ENCODE measurements at places on chromosomes 2 and 18.

- DNase-seq, result no peak
These were observed 130.6 kb upstream of the SKOR2 start for GRCh38 chr18:47381975-47382570.

- no peak for DNase-seq
These were observed 63.6 kb downstream of the SPOPL start for GRCh38 chr2:138565230-138565598.

- DNase-seq, result no peak
These were observed 256.0 kb upstream of the POU3F3 start for GRCh38 chr2:104597942-104598341.

- DNase-seq, result no peak
These were observed 131.6 kb upstream of the DNAJC10 start for GRCh38 chr2:182584462-182584861.

GRCh38 chr2:63589148-63589958 lies 590 bp downstream of the MDH1 start:
- DNase-seq, result no peak

- no peak for DNase-seq
These were observed 408.8 kb downstream of the HRH4 start for GRCh38 chr18:24869285-24869684.

DNA sequence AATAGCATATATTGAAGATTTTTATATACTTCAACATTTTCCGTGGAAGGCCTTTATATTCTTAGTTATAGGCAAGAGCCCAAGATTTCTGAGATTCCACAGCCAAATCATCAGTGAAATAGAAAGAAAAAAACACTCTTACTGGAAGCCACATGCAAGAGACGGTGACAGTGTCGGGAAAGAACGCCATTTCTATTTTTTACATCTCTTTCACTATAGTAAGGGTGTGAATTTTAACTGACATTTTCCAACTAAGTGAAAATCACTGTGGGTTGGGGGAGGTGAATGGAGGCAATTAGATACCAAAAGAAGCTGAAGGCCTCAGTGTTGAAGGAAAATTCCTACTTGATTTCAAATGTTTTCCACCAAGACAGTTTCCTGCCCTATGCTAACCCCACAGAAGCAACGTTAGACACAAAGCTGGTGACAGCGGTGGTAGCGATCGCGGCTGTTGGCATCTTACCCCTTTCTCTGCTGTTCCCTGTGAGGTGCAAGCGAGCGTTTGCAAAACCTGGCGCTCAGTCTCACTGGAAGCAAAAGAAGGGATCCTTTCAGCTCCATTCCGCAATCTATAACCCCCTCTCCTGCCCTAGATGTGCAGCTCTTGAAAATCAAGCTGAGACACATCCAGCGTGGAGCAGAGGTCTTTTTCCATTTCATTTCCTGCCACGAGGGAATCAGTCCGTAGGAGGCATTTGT lies 20.0 kb downstream of the ID2 start:
- no peak for DNase-seq

GRCh38 chr2:104539649-104540048 lies 314.3 kb upstream of the POU3F3 start:
- no peak for DNase-seq

- DNase-seq, result no peak
These were observed 54.5 kb downstream of the SKA1 start for GRCh38 chr18:50429207-50429948.

DNA sequence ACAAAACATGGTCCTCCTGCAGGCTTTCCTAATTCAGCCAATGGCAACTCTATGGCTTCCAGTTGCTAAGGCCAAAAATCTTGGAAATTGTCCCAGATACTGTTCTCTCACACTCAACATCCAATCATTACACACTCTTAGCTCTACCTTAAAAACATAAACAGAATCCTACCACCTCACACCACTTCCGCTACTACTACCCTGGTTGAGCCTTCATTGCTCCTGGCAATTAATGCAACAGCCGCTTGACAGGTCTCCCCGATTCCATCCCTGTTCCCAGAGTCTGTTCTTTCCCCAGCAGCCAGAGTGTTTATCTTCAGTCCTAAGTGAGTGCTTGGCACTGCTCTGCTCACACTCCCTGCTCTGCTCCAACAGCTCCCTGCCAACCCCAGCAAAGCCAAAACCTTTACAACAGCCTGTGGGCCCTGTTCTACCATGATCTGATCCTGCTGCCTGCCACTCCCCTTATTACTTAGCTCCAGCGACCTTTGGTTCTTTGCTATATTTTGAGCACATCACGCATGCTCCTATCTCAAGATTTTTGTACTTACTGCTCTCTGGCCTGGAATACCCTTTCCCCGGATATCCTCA lies 67.5 kb upstream of the AMMECR1L start:
- DNase-seq, result no peak
